ENCODE measurements at places on chromosomes 12 and 14.

DNA sequence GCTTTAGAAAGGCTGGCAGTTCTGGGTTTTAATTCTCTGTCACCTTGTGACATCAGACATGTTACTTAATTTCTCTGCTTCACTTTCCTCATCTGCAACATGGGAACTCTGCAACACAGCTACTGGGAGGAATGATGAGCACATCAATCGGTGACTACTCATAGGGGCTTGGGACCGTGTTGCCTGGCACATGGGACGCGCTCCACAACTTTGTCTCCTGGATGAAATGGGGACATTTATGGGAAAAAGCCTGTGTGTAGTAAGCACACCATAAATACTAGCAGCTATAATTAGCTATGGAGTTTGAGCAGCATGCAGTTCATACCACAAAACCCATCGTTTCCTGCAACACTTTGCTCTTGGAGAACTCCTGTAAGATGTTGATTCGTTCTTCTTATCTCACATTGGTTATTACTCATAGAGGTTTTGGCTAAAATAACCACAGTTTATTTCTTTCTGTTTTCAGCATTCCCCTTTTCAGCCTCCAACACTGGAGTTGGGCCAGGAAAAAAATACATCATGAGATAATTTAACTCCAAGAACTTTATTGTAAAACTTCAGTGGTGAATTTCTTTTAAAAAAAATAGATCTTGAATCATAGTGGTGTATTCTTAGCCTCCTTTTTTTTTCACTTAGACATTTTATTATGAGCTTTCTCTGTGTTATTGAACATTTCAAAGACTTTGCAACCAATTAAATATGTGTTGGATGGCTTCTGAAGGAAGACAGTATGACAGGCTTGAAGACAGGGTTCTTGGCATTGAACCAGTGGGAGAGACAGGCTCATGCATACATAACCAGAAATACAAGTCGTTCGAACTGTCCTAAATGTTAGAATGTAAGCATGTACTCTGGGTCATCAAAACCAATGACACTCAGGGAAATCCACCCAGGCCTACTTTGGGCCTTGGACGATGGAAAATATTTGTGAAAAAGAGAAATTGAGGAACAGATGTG is 72.7 kb downstream of the RIN3 start:
- peak; percentile 66 for DNase-seq

- DNase-seq = no peak
Observed at GRCh38 chr14:104935026-104935650, 10.5 kb downstream of the PLD4 start.

DNA sequence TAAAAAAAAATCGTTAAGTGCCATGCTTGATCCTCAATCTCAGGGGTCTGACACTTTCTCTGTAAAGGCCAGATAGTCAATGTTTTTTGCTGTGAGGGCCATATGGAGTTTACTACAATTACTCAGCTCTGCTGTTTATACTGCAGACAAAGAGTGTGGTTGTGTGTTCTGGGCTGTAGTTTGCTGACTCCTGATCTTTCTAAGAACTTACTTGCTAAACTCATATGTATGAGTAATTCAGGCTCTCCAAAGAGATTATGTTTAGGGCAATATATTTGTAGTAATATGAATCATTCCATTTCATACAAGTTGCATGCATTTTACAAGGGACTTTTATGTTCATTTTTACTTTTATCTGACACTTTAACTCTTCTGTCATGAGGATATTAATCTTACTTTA is 188.2 kb downstream of the TMTC2 start:
- DNase-seq = no peak

DNA sequence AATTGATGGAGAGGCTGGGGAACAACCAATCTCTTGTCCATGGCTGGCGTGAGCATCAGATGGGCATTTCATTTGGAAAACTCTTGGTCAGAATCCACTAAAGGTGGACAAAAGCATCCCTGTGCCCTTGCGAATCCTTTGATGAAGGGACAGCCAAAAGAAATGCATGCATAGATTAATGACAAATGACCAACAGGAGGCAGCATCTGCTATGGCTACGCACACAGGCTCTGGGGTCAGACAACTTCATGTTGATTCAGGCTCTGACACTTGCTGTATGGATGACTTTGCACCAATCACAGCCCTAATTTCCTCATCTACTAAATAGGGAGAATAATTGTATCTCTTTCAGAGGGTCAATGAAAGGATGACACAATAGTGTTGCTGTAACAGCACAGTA is 117.5 kb downstream of the ASCL4 start:
- no peak for DNase-seq

GRCh38 chr12:9667403-9668160 is 1.9 kb upstream of the CLEC2D start:
- no peak for DNase-seq

DNA sequence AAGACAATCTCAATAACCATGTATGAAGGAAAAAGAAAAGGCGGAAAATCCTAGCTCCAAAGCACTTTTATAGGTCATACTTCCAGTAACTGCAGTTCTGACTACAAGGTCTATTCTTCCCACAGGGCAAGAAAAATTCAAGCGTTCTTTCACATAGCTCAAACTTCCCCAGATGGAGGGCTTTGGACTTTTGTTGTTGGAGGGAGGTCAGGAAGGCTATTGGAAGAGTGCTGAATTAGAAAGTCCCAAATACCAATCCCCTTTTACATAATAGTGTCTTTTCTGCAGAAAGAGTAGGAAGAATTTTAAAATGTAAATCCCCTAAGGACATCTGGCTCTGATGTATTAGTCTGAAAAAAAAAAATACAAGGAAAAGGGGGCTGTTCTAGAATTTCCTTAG is 309.4 kb downstream of the MDGA2 start:
- no peak for DNase-seq

DNA sequence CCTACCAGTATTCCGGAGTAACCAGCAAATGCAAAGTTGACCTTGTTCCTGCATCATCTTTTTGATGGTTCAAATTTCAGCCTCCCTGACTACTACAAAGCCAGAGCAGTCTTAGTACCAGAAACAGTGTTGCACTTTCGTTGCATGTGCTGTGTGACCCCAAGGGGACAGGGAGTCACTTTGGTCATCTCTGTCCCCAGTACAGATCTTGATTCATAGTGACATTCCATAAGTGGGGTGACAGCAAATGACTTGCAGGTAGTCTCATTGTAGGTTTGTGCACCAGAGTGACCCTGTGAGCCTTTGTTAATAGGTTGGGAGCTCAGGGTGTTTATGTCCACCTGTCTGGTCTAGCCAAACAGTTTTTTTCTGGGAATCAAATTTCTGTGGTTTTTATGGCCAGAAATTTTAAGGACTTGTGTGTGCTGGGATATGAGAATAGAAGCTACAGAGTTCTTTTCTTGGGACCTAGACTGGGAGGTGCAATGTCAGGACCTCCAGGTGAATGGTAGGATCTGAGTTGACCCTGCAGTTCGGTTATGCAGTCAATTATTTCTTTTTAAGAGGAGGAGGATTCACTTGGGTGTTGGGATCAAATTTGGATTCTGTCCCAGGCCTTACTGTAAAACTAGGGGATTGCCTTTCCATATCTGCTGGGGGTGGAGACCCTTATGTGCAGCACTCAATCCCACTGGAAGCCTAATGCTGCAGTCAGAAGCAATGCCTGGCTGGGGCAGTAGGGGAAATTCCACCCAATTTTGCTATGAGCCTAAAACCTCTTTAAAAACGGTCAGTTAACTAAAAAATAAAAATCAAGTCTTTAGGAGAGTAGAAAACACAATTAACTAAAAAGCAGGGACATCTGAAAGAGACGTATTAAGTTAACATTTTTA is 10.1 kb downstream of the EIF5 start:
- DNase-seq = peak; percentile 10

- no peak for DNase-seq
Observed at GRCh38 chr12:108696111-108696995, 35.0 kb downstream of the CORO1C start.

DNA sequence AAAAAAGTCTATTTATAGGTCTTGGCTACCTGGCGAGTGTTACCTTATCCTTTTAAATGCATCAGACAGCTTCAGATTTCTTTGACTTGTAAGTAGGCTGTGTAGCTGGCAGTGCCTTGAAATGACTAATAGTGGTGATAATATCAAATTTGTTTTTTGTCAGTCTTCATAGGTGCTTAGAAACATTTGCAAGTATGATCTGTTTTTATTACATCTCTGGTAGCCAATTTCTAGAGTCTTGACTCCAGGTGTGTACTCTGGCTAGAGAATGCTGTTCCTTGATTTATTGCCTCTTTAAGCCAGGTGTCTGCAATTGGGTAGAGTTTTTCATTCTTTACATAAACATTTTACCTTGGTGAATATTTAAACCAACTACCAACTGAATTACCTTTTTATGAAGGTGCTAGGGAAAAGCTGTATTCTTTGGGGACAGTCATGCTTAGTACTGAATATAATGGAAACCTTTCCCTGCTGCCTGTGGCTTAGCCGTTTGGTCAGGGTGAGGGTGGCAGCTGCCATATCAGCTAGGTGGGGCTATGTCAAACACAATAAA is 32.6 kb downstream of the MLXIP start:
- DNase-seq = no peak

- no peak for DNase-seq
Observed at GRCh38 chr14:77883847-77884238, 83.9 kb downstream of the ADCK1 start.

GRCh38 chr12:58341791-58342190 is 400.4 kb downstream of the ATP23 start:
- DNase-seq = no peak

- DNase-seq = no peak
Observed at GRCh38 chr14:83974647-83975163, 1555.2 kb upstream of the FLRT2 start.

GRCh38 chr12:122996188-122996601 is 15.7 kb downstream of the ARL6IP4 start:
- DNase-seq = no peak

DNA sequence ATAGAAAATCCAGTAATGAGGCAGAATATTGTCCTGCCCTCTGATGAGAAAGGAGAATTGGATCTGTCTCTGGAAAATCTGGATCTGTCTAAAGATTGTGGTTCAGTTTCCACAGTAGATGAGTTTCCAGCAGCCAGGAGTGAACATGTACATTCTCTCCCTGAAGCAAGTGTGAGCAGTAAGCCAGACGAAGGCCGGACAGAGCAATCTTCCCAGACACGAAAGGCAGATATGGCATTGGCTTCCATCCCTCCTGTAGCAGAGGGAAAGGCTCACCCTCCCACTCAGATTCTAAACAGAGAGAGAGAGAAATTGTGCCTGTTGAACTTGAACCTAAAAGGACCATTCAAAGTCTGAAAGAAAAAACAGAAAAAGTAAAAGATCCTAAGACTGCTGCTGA is 31.4 kb downstream of the PARP11 start:
- DNase-seq = no peak

DNA sequence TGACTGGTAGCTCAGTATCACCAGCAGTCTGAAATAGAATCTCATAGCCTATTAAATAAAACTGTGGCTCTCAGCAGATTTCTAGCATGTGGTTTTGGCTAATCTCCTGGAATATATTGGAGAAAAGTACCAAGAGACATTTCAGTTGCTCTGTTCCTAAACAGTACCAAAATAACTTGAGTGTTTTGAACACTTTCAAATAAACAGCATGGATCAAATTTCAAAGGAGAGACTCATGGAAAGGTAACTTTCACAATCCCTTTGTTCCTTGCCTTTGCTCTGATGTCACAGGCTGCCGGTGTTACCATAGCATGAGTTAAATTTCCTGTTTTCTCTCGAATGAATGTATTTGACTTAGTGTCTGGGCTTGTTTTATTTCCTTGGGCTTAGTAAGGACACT is 3.4 kb downstream of the ARG2 start:
- no peak for DNase-seq

Data from CD4-positive, alpha-beta T cell treated with Interleukin-12 subunit alpha and Interleukin-12 subunit beta, for 1 hour (primary cell).